ENCODE measurements at places on chromosomes 3 and 15. TPM values are rescaled to one million over a fixed set of nuclear protein-coding genes. Genes with fewer than 3 reads are reported as not detected.

STRIT1 gene
- not detected for total RNA-seq

PRICKLE2 gene
- total RNA-seq, result 0.09 TPM

CIB2 gene
- total RNA-seq, result 3.2 TPM

TCF12 gene
- total RNA-seq, result 93.0 TPM

- H3K4me1 ChIP-seq, result no peaks in the 10 kb centered on the region
- H3K4me3 ChIP-seq, result no peak overlapping the region
- no peak overlapping the region for H3K27ac ChIP-seq
- DNase-seq, result no peak
Measured at GRCh38 chr3:31022716-31023115, 128.3 kb upstream of the GADL1 start.

DNA sequence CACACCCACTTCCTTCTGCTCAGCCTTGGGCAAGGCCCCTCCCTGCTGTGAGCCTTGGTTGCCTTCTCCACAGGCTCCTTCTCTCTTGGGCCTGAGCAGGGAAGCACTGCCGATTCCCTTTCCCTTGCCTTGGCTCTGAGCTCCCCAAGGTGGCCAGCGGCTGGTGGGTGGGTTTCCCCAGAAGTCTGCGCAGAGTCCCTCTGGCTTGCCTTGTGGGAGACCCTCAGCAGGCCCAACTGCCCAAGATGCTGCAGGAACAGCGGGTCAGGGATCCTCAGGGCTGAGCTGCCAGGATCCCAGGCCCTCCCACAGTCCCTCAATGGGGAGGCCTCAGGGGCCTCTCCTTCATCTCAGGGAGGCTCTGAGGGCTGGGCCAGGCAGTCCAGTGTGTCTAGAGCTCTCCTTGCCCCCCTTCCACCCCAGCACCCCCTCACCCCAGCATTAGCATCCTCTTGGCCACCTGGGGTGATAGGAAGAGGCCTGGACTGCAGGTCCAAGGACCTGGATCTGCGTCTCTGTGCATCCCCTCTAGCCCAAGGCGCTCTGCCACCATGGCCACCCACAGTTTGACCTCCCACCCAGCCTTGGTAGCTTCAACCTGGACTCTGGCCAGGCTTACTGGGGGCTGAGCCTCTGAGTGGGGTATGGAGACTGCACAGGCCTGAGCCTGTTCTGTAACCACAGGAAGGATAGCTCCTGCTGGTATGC, 68.6 kb downstream of the EXOG start:
- no peak for DNase-seq
- H3K4me3 ChIP-seq, result no peak overlapping the region
- H3K36me3 ChIP-seq, result no peaks in the 10 kb centered on the region
- no peaks in the 10 kb centered on the region for H3K27me3 ChIP-seq
- H3K4me1 ChIP-seq, result no peaks in the 10 kb centered on the region
- no peak overlapping the region for H3K27ac ChIP-seq

DNA sequence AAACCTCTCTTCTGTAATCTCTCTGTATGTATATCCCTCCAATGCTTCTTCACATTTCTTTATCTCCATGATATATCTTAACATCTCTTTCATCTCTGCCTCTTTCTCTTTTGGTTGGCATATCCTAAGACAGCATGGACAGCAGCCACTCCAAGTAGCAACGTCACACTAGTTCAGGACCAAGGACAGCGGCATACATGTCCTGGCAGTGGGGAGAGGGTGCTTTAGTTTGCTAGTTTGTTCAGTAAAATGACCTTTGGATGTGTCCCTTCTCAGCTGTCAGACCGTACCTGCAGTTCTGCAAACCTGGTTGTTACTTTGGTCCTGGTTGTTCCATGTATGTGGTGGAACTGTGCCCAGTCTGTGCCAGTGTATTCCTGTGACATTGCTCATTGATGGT, 225.6 kb upstream of the ROPN1 start:
- H3K27ac ChIP-seq, result no peak overlapping the region
- no peaks in the 10 kb centered on the region for H3K4me1 ChIP-seq
- H3K27me3 ChIP-seq, result peaks cover 7% of the 10 kb centered on the region
- no peaks in the 10 kb centered on the region for H3K36me3 ChIP-seq

GRCh38 chr3:62135741-62136140, 237.6 kb downstream of the FEZF2 start:
- H3K4me1 ChIP-seq, result no peaks in the 10 kb centered on the region
- no peak for DNase-seq
- peaks cover 25% of the 10 kb centered on the region for H3K27me3 ChIP-seq
- no peak overlapping the region for H3K4me3 ChIP-seq
- no peaks in the 10 kb centered on the region for H3K36me3 ChIP-seq

GRCh38 chr15:93213281-93213680, 124.3 kb upstream of the RGMA start:
- H3K4me1 ChIP-seq, result no peaks in the 10 kb centered on the region
- H3K4me3 ChIP-seq, result no peak overlapping the region
- no peaks in the 10 kb centered on the region for H3K36me3 ChIP-seq
- no peaks in the 10 kb centered on the region for H3K27me3 ChIP-seq

DNA sequence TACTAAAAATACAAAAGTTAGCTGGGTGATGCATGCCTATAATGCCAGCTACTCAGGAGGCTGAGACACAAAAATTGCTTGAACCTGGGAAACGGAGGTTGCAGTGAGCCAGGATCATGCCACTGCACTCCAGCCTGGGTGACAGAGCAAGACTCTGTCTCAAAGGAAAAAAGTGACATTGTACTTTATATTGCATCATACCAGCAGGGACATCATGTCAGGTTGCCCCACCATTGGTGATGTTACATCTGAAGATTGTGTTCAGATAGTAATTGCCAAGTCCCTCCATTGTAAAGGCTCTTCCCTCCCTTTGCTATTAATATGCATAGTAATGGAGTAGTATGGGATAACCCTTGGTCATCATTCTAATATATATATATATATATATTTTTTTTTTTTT, 44.8 kb downstream of the FOXL2 start:
- H3K4me1 ChIP-seq, result no peaks in the 10 kb centered on the region
- H3K36me3 ChIP-seq, result no peaks in the 10 kb centered on the region
- no peak for DNase-seq
- H3K27ac ChIP-seq, result no peak overlapping the region
- no peaks in the 10 kb centered on the region for H3K27me3 ChIP-seq
- no peak overlapping the region for H3K4me3 ChIP-seq

- H3K27ac ChIP-seq, result no peak overlapping the region
- no peaks in the 10 kb centered on the region for H3K4me1 ChIP-seq
- H3K36me3 ChIP-seq, result no peaks in the 10 kb centered on the region
- no peak overlapping the region for H3K4me3 ChIP-seq
Measured at GRCh38 chr3:103918336-103918735, 1448.4 kb upstream of the ALCAM start.

GRCh38 chr3:23396746-23397145, 193.6 kb downstream of the UBE2E2 start:
- DNase-seq, result no peak
- no peak overlapping the region for H3K27ac ChIP-seq
- H3K27me3 ChIP-seq, result no peaks in the 10 kb centered on the region
- peaks cover 6% of the 10 kb centered on the region for H3K4me1 ChIP-seq
- H3K36me3 ChIP-seq, result no peaks in the 10 kb centered on the region

DNA sequence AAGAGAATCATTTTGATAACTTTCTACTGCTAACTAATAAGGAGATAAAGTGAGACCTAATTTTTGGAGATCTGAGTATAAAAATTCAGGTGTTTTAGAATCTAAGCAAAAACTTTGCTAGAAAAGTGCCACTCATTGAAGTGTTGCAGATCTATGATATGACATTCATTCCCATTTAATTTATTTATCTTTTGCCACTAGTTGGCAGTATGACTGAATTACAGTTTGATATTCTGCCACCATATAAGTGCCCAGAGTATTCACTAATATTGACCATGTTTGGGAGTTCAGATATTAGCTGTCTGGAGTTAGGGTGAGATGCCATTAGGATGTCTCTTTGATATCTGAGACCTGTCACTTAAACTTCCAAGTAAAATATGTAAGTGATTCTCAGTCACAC, 251.3 kb upstream of the GBE1 start:
- no peak overlapping the region for H3K27ac ChIP-seq
- no peaks in the 10 kb centered on the region for H3K36me3 ChIP-seq
- no peak for DNase-seq
- no peaks in the 10 kb centered on the region for H3K4me1 ChIP-seq
- H3K4me3 ChIP-seq, result no peak overlapping the region
- no peaks in the 10 kb centered on the region for H3K27me3 ChIP-seq

DNA sequence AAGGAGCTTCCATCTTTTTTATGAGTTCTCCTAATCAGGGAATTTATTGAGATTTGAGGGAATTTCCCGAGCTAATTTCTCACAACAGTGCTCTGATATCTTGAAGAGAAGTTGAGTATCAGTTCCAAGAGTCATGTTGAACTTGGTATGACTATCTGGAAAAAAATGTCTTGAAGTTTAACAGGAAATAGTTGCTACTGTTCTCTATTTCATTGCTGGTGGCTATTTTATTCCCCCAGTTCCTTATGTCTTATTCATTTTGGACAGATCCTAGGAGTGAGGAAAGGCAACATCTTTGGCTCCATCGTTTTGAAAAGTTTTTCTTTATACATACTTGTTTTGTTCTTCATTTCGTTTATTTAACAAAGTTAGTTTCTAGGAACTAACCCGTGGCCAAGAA, 307.8 kb upstream of the AGTR1 start:
- no peaks in the 10 kb centered on the region for H3K4me1 ChIP-seq
- no peaks in the 10 kb centered on the region for H3K27me3 ChIP-seq
- no peaks in the 10 kb centered on the region for H3K36me3 ChIP-seq
- H3K4me3 ChIP-seq, result no peak overlapping the region
- H3K27ac ChIP-seq, result no peak overlapping the region

DNA sequence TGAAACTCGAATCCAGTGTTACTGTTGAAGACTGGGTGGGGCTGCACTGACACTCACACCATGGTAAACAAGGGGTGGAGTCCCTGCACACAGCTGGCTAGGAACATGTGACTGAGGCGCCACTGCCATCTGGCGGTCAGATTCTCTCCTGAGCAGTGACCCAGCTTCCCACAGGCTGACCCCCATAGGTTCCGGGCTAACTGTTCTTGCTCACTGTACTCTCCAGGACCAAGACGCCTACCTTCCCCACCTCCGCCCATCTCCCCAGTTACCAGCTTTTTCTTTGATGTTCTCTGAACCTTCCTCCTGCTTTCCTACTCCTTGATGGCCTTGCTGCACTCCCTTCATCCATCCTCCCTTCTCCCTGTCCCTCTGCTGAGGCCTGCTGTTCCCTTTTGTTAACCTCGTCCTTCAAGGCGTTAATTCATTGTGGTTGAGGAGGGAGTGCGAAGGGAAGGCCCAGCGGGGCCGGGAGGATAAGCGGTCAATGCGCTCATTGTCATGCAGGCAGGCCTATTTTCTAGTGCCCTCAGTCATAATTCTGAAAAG, 115.2 kb downstream of the ATP8B4 start:
- no peaks in the 10 kb centered on the region for H3K4me1 ChIP-seq
- no peak overlapping the region for H3K4me3 ChIP-seq
- DNase-seq, result peak; percentile 68
- H3K27me3 ChIP-seq, result no peaks in the 10 kb centered on the region
- no peaks in the 10 kb centered on the region for H3K36me3 ChIP-seq

GRCh38 chr3:53252096-53252946, 3.5 kb downstream of the TKT start:
- peaks cover 2% of the 10 kb centered on the region for H3K36me3 ChIP-seq
- H3K27me3 ChIP-seq, result no peaks in the 10 kb centered on the region
- no peak for DNase-seq
- peak overlapping the region; percentile 95 for H3K4me3 ChIP-seq

DNA sequence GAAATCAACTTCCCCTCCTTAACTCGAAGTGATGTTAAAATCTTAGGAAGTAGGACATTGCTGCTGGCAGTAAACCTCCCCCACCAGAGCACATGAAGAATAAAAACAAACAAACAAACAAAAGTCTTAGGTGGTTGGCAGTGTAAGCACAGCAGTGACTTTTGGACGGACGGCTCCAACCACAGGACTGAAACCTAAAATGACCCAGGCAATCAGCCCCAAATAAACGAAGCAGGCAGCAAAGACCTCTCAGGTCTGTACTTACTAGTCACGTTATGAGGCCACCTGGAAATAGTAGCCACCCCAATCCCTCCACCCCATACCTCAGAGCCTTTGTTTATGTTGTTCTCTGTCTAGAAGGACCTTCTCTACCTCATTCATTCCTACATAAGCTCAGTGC, 33.5 kb upstream of the HES1 start:
- H3K4me3 ChIP-seq, result no peak overlapping the region
- peaks cover 29% of the 10 kb centered on the region for H3K4me1 ChIP-seq
- H3K27me3 ChIP-seq, result peaks cover 12% of the 10 kb centered on the region
- no peak for DNase-seq
- H3K27ac ChIP-seq, result no peak overlapping the region

- no peak overlapping the region for H3K4me3 ChIP-seq
- H3K36me3 ChIP-seq, result no peaks in the 10 kb centered on the region
- no peak overlapping the region for H3K27ac ChIP-seq
- H3K4me1 ChIP-seq, result no peaks in the 10 kb centered on the region
- H3K27me3 ChIP-seq, result no peaks in the 10 kb centered on the region
Measured at GRCh38 chr3:165855581-165855980, 18.4 kb upstream of the BCHE start.

- no peak overlapping the region for H3K27ac ChIP-seq
- no peak for DNase-seq
- no peaks in the 10 kb centered on the region for H3K4me1 ChIP-seq
- no peaks in the 10 kb centered on the region for H3K36me3 ChIP-seq
Measured at GRCh38 chr3:99765042-99765942, 52.4 kb upstream of the CMSS1 start.

DNA sequence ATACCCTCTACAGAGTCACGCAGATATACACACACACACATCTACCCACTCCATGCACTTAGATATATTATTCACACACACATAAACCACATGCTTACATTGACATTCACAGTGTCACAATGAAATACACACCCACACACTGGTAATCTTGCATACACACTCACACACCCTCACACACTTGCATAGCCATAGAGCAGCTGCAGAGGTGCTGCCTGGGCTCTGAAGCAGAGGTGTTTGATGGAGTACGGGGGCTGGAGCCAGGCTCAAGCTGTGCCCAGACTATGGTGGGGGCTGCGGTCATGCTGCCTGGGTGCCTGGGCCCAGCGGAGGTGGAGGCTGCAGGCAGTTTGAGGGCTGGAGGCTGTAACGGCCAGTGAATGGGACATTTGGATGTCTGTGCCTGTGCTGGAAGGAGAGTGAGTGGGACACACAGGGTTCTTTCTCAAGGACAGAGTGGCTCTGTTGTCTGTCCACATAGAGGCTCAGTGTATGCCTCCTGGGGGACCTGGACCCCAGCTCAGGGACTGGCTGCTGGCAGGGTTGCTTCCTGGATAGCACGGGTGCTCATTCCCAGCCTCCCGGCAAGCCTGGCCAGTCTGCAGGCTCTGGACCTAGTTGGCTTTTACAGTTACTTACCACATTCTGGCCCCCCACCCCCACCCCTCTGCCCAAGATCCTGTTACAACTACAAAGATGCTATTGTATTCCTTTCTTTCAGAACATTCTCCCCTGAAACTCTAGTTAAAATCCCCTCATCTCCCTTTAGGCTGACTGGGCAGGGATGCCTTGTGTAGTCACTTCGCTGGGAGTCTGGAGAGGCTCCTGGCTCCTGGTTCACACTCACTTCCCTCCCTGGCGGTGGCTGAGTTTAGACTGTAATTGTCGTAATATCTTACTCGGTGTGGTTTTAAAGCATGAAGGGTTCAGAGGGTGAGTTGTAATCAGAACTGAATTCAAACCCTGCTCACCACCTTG, 12.5 kb downstream of the GASK1A start:
- no peaks in the 10 kb centered on the region for H3K4me1 ChIP-seq
- no peak for DNase-seq
- H3K36me3 ChIP-seq, result no peaks in the 10 kb centered on the region

- DNase-seq, result no peak
- H3K4me3 ChIP-seq, result no peak overlapping the region
- peaks cover 30% of the 10 kb centered on the region for H3K4me1 ChIP-seq
- H3K27ac ChIP-seq, result peak overlapping the region; percentile 12
- H3K27me3 ChIP-seq, result no peaks in the 10 kb centered on the region
Measured at GRCh38 chr3:59949311-59949710, 899.5 kb upstream of the CFAP20DC start.

Data from activated T-cell treated with anti-CD3 and anti-CD28 coated beads, Interleukin-2, amount 50 U/mL, for 72 hours (primary cell).